ENCODE measurements at places on chromosomes 11 and 22.

GRCh38 chr11:18700375-18700774, 1.8 kb downstream of the TMEM86A start:
- DNase-seq, result no peak

GRCh38 chr11:95358511-95359340, 127.7 kb upstream of the SESN3 start:
- DNase-seq, result no peak

GRCh38 chr11:11624204-11624603, 2.4 kb upstream of the GALNT18 start:
- no peak for DNase-seq

- no peak for DNase-seq
Observed at GRCh38 chr22:49232319-49233067, 595.2 kb downstream of the BRD1 start.

DNA sequence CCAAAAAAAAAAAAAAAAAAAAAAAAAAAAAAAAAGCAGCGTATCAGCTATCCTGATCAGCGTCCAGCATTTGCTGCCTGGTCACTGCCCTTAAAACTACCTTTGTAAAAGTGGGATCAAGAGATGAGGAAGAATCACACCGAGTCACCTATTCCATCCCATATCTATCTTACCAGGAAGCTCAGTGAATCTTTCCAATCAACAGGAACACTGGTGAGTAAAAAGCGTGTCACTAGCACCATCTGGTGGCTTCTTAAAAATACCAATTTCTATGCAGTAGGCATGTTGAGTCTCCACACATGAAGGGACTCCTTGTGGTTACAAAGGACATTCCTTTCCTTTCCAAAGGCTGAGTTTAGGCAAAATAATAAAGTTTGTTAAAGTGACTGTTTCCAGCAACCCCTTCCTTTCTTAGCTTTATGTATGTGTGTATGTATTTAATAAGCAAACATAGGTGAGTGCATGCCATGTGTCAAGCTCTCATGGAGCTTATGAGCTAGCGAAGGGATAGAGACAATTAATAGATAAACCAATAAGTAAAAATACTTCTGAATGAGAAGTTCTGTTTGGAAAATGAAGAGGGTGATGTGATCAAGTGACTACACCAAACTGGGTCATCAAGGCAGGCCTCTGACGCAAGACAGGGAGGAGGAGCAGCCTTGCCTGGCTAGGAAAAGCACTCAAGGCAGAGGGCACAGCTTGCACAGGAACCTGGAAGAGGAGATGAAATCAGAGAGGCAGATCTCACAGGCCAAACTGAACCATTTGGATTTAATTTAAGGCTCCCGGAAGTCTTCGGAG, 13.9 kb upstream of the TP53AIP1 start:
- peak; percentile 78 for DNase-seq

DNA sequence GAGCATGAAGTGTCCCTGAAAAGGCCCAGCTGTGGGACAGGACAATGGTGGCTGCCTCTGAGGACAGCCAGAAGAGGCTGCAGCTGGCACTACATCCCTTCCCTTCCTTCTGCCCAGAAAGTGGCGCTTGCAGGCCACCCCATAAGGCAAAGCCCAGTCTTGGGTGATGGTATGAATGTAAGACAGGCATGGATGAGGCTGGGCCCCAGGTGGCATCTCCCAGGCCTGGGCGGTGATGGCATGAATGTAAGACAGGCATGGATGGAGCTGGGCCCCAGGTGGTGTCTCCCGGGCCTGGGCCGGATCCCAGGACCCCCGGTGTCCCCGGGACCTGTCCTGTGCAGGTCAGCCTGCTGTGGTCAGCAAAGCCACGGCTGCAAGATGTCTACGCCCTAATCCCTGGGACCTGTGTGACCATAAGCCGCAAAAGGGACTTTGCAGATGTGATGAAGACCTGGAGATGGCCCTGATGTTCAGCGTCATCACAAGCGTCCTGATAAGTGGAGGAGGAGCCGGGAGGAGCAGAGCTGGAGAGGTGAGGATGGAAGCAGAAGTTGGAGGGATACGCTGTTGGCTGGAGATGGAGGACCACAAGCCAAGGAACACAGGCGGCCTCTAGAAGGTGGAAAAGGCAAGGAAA, 181.1 kb downstream of the CTTN start:
- DNase-seq, result no peak

GRCh38 chr11:12083380-12083779, 27.0 kb upstream of the MICAL2 start:
- DNase-seq, result no peak

- DNase-seq, result peak; percentile 54
Observed at GRCh38 chr11:87020764-87021365, 16.9 kb upstream of the TMEM135 start.

- DNase-seq, result no peak
Observed at GRCh38 chr11:34351687-34352469, 5.9 kb downstream of the ABTB2 start.

DNA sequence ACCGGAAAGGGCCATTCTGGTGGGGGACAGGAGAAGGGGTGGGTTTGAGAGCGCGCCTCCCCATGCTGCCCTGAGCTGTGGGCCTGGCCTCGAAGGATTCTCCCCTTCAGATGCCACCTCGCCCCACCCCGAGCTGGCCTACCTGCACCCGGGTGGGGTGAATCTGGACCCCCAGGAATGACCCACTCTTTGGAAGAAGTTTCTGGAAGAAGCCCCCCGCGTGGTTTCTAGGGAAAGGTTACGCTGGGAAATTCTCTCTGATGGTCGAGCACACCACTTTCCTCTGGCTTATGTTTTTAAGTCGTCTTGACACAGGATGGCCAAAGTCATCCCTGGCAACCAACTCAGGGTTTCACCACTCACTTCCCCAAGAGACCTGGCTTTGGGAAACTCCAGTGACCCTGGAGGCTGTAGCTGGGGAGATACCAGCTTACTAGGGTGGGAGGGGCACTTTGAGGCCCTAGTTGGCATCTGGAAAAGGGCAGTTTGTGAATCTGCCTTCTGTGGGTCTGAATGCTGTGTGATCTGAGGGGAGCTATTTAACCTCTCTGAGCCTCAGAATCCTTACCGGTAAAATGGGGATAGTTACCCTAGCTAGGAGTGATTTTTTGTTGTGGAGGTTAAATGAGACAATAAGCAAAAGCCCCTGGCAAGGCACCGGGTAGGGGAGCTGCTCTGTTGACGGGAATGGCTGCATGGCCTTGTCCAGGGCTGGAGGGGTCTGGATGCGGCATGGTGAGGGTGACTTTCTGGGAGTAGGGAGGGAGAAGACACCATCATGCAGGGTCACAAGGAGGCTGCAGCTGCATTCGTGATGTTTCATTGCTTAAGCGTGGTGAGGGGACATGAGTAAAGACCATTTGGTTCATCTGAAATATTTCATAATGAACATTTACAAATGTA, 45.3 kb upstream of the ACCSL start:
- no peak for DNase-seq

- DNase-seq, result peak; percentile 1
Observed at GRCh38 chr11:57903441-57904123, 120.1 kb upstream of the OR9Q1 start.

GRCh38 chr11:57901756-57902155, 121.9 kb upstream of the OR9Q1 start:
- DNase-seq, result no peak

DNA sequence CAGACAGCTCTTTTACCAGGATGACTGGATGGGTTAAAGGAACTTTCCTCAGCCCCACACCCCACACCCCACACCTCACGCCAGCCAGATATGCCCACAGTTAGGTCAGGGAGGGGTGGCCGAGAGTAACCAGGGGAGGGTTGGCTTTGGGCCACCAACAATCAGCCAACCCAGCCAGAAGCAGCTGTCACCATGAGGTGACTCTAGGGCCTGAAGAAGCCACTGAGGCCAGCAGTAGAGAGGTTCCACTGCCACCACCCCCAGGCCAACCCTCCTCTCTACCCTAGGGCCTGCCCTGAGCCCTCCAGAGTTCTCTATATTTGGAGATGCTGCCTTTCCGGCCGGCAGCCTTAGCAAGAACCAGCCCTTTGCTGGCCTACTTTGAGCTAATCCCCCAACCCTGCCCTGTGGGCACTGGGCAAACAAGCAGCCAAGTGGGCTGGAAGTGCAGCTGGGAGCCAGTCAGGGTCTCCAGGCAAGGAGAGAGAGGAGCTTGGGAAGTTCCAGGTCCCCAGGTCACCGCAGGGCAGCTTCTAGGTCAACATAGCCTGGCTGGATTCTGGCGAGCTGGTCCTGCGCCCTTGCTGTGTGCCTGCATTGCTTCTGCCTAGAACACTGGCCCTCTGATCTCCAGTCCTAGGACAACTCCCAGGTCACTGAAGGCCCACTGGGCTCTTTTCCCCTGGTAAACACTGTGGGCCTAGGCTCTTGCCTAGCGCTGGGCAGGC, 12.0 kb upstream of the SYT8 start:
- DNase-seq, result no peak

DNA sequence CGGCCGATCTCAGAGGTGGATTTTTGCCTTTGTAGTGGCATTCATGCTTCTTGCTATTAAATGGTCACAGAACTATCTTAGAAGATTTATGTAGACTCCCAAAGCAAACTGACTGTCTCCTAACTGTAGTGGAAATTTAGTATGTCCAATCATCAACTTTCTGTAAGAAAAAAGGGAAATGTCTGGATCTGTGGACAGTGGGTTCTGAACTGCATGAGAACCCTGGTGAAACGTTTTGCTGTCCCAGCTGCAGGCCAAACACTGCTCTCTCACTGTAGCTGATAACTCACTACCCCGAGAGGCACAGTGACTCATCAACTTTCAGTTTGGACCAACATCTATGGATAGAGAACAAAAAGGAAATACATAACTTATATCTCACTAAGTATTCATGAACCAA, 387.1 kb downstream of the SOX6 start:
- peak; percentile 92 for DNase-seq

GRCh38 chr22:46373921-46374662, 38.6 kb downstream of the TRMU start:
- no peak for DNase-seq

DNA sequence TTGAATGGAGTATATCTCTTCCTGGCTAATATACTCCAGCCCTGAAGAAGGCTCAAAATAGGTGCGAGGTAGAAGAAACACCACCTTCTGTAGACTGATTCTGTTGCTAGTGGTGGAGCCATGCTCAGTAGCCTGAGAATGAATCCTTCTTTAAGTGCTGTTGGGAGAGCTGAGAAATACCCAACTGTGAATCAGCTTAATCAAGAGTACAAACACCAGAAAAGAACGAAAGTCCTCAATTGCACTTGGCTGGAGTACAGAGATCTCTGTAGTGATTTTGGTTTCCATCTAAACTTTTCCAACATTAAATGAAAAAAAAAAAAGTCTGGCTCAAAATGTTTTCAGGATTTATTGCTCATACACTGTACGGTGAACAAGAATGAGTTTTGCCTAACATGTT, 619.1 kb downstream of the METTL15 start:
- no peak for DNase-seq

DNA sequence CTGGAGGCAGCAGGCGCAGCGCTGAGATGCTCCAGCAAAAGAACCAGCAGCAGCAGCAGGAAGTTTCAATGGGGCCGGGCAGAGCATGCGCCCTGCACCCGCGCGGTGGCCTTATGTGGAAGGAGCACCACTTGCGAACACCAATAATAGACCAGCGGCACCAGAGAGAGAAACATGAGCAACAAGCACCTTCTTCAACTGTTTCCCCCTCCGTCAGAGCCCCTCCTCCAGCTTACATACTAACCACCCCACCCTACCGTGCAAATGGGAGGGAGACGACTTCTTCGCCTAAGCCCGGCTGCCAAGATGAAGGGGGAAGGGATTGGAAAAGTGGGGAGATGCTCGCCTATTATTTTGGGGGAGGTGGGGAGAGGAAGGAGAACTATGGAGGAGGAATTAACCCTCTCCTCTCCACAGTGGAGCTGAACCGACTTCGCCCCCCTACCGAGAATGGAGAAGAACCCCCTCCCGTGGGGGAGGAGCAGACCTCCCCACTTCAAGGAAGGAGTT, 1.1 kb downstream of the RSF1 start:
- peak; percentile 82 for DNase-seq

- DNase-seq, result peak; percentile 43
Observed at GRCh38 chr11:44256673-44257291, 53.2 kb downstream of the ALX4 start.

DNA sequence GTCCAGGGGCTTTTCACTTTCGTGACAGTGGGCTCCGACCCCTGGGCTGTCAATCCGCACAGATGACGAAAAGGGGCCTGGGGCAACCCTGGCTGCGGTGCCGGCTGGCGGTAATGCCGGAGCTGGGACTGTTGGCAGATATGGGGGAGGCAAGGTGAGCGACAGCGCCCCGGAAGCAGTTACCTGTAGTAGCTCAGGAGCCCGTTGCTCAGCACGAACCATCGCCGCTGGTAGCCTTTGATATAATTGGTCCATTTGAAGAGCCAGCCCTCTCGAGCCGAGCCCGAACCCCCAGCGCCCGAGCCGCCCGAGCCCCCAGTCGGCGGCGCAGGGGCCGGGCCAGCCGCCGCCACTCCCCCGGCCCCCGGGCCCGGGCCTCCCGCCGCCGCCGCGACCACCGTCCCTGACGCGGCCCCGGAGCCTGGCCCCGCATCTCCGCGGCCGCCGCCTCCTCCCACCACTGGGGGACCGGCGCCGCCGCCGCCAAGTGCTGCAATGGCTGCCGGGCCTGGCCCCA, 396 bp downstream of the OSBP start:
- no peak for DNase-seq

DNA sequence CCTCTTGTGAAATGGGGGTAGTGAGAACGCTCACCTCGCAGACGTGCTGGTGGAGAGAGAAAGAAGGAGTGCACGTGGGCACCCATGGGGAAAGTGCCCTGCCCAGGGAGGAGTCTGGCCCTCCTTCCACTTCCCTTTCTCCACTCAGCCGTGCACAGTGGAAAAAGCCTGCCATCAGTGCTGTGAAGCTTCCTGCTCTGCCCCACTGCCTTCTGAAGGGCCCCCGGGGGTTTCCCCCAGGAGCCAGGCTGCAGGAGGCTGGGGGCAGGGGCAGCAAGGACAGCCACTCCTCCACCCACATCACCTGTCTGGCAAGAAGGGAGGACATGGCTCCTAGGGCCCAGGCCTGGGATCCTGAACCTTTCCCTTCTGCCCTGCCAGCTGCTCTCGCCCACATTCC, 7.6 kb downstream of the TP53I11 start:
- no peak for DNase-seq

GRCh38 chr22:43996170-43996980, 27.7 kb upstream of the PARVB start:
- no peak for DNase-seq

DNA sequence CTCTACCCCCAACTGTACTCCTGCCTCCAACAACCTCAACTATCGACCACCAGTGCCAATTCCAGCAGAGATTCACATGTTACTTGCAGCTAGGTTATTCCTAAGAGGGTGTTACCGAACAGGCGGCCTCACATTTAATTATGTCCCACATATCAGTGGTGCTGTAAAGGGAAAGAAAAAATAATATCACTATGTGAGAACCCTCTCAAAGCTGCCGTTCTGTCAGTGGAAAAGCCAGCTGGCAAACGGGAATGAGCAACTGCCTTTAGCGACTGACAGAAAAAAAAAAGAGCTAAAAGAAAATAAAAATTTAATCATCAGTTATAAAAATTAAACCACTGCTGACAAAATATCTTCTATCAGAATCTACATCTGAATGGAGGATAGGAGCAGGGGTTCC, 270.8 kb upstream of the NARS2 start:
- DNase-seq, result no peak

GRCh38 chr11:7571640-7572000, 57.8 kb downstream of the PPFIBP2 start:
- peak; percentile 70 for DNase-seq

GRCh38 chr11:127939000-127939399, 648.4 kb downstream of the ETS1 start:
- no peak for DNase-seq

- peak; percentile 17 for DNase-seq
Observed at GRCh38 chr11:45331839-45332238, 45.7 kb upstream of the SYT13 start.

GRCh38 chr11:106092446-106092845, 15.0 kb downstream of the AASDHPPT start:
- DNase-seq, result no peak

GRCh38 chr11:42412590-42412989, 899.2 kb upstream of the API5 start:
- DNase-seq, result no peak

All from fibroblast of mammary gland (primary cell).